ENCODE measurements at places on chromosomes 1 and 21.

- DNase-seq: no peak
Measured at GRCh38 chr1:7784492-7785071, 491 bp downstream of the PER3 start.

GRCh38 chr21:43731476-43731875 lies 12.5 kb downstream of the PDXK start:
- no peak for DNase-seq

GRCh38 chr1:206803221-206803730 lies 31.0 kb upstream of the IL10 start:
- no peak for DNase-seq

DNA sequence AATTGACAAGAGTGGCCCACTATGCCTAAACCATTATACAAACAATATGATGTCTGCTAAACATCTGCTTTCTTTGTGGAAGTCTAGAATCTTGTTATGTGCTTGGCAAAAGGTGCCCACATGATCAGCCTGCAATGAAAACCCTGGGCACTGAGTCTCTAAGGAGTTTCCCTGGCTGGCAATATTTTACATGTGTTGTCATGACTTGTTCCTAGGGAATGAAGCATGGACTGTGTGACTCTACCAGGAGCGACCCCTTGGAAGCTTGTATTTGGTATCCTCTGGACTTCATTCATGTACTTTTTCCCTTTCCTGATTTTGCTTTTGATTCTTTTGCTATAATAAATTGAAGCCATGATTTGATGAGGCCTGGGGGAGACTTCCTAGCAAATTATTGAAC lies 324.9 kb downstream of the HHIPL2 start:
- DNase-seq: no peak

- no peak for DNase-seq
Measured at GRCh38 chr1:72483846-72484357, 201.6 kb upstream of the NEGR1 start.

DNA sequence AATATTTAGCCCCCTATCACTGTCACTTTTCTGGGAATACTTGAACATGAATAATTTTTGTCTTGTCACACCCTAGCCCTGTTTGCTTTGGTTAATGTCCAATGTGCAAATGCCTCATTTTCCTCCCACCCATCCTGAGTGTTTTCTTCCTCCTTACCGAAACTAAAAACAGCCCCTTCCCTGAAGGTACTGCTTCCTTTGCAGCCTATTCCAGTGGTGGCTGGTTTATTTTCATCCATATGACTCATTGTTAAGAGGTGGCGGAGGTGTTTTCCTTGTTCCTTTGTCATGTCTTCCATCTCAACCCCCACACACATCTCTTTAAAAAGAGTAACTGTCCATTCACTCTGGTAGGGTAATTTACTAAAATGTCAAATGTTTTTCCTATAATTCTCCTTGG lies 40.4 kb downstream of the CD55 start:
- no peak for DNase-seq

DNA sequence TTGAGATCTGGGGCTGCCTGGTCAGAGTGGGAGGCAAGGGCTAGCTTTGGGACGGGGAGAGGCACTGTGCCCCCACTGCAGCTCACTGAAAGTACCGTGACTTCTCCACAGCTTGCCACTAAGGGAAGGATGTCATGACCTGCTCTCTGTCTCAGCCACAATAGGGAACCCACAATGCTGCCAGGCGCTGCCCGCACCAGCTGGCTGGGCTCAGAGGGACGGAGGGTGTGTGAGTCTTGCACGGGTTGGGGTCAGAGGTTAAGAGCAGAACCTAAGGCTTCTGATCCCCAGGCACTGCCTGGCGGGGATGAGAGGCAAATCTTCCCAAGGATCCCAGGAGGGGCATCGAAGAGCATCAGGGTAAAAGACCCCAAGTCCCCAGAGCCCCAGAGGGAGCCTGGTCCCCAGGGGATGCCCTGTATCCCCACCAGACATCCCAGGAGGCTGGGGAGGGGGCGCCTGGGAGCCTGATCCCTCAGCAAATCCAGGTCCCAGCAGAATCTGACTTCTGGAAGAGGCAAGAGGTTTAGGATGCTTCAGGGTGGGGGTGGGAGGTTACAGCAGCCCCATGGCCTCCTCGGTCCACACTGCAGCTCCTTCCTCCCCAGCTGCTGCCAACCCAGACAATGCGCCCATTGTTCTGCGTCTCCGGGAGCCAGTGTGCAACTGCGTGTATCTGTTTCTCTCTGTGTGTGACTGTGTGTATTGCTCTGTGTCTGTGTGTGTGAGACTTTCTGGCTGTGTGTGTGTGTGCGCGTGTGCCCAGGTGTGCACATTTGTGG lies 2.0 kb upstream of the MARCKSL1 start:
- DNase-seq: peak; percentile 96

DNA sequence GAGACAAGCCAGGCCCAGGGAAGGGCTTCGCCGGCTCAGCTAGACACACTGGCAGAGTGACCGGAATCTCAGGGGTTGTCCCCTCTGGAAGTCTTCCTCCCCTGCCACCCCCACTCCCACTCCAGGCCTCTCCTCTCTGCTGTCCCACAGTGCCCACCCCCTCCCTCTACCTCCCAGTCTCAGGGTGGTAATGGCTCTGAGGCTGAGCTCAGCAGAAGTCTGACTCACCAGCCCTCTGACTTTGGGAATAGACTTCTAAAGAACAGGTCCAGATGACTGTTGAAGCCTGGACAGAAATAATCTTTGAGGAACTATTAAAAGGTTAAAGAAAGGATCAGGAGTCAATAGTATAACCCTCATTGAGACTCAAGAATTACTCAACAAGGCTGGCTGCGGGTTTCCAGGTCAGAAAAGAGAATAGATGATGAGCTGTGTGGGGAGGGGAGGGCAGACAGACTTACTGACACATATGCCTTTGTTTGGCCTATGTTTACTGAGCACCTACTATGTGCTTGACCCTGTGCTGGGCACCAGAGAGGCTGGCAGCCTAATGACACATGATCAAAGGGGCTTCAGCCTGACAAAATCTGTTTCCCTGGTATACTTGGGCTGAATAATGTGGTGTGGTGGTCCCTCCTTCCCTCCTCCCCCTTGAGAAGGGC lies 8.2 kb downstream of the HCRTR1 start:
- DNase-seq: no peak

DNA sequence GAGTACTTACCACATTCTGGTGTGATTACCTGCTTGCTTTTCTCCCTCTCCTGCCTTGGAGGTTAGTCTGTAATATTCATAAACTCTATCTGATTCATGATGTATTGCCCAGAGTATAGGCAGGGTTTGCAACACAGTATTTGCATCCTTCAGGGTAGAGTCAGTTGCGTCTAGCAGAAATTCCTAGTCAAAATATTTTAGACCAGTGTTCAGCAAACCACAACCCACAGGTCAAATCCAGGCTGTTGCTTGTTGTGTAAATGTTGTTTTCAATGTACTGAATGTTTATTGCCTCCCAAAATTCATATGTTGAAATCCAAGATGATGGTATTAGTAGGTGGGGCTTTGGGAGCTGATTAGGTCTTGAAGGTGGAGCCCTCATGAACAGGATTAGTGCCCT lies 82.9 kb downstream of the NGF start:
- DNase-seq: no peak

DNA sequence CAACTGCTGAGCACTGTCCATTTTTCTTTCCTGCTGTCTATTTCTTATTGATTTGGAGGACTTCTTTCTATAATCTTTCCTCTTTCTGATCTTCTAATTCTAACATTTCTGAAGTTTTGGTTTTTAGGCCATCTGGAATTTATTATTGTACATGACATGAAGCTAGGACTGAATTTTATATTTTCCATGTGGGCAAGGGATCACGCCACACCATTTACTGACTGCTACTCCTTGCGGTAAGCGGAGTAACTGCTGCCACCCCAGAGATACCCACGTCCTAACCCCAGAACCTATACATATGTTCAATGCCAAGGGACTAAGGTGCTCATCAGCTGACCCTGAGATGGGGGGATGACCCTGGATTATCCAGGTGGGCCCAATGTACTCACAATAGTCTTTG lies 70.6 kb downstream of the NPHP4 start:
- peak; percentile 12 for DNase-seq
